BJ (cell line): ENCODE measurements at places on chromosomes 4 and X.

DNA sequence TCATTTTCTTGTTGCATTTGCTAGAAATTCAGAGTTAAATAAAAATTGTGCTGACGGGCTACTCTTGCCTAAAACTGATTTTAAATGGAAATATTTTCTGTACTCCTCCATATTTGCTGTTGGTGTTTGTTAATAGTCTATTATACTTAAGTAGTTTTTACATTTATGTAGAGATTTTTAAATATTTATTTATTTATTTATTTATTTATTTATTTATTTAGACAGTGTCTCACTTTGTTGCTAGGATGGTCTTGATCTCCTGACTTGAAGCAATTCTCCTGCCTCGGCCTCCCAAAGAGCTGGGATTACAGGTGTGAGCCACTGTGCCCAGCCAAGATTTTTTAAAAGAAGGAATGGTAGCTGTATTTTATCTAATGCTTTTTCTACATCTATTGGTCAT is 68.1 kb downstream of the TMEM164 start:
- DNase-seq = no peak

GRCh38 chrX:67892401-67892800 is 348.6 kb downstream of the AR start:
- no peak for DNase-seq

DNA sequence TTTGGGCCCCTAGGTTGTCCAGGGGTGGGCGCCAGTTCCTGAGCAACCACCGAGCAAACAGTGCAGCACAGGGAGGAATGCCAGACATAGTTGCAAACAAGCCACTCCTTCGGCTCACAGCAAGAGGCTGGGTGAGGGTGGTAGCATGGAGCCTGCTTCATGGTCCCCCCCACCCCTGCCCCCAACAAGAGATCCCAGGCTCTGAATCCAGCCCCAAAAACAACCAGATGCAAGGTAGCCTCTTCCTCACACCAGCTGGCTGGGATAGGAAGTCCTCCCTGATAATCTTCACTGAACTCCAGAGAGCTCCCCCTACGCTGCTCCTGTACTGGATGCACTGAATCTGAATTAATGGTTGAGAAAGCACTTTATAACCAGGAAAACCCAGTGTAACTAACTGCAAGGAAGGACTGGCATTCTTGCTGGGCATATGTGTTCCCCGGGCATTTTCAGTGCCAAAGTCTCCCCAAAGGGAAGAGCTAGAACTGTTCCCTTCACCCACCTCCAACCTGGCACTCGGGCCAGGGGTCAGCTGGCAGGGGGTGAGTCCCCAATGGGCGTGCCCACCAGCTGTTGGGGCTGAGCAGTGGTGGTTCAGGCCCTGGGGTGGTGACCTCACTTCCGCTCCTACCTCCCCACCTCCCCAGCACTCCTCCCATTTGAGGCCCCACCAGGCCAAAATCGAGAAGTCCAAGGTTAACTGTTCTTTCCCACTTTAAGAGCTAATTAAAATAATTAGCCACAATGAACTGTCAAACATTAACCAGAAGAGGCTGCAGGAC is 1.5 kb downstream of the ELF4 start:
- no peak for DNase-seq

GRCh38 chr4:187204389-187204918 is 480.8 kb upstream of the FAT1 start:
- no peak for DNase-seq

GRCh38 chr4:144594471-144594986 is 51.4 kb upstream of the HHIP start:
- DNase-seq = no peak

DNA sequence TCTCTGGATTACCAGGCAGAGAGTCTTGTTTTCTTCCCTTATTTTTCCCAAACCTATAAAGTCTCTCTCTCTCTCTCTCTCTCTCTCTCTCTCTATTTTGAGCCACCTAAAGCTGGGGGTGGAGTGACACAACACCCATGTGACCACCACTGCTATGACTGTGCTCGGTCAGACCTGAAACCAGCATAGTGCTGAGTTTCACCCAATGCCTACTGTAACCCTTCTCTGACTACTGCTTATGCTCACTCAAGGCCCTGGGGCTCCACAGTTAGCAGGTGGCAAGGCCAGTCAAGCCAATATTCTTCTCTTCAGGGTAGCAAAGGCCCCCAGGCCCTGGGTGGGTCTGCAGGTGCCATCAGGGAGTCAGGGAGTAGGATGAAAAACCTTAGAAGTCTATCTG is 114.7 kb upstream of the ARMCX2 start:
- no peak for DNase-seq

DNA sequence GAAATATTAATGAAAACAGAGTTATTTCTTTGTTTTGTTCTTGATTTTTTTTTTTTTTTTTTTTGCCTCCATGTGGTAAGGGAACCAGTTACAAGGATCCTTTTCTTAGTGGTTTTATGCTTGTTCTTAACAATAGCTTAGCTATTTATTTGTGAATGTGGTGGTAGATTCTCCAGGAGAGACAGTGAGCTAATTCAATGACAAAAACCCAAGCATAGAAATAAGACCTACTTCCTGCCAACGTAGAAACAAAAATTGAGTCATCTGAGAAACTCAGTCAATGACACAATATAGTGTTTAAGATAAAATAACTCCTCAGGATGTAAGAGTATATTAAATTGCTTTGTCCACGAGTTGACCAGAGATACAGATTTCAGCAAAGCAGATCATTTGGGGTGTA is 863.8 kb upstream of the PABPC4L start:
- DNase-seq = no peak

DNA sequence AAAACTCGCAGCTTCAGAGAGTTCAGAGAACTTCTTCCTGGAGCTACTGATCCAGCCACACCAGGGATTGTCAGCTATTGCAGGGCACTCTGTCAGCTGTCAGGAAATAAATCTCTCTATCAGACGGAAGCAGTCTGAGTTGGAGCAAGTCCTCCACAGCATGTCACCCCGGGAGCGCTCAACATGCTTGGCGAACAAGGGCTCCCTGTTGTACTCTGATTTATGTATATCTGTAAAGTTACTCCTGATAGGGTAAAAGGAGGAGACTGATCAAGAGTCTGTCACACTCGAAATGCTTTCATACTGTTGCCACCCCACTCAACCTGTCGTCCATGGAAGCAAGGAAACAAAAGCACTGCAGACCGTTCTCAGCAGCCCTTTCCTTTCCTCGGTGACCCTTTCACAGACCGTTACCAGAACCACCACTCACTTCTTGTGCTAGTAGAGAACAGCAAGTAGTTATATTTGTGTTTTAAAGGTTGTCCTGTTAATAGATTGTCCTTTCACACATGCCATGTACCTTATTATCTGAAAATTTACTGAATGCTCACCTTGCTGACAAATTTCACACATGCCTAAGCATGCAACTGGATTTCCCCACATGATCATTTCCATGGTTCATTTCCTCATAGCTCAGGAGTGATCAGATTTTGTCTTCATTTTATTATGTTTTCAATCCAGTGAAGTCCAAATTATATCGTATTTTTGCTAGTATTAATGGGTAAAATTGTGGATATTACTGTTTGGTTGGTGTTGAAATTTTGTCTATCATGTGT is 2108.9 kb upstream of the TENM3 start:
- DNase-seq = no peak

- DNase-seq = no peak
Observed at GRCh38 chr4:71270901-71271300, 67.9 kb upstream of the SLC4A4 start.

GRCh38 chr4:138909587-138909986 is 106.0 kb upstream of the NOCT start:
- DNase-seq = no peak
